Body of pancreas (tissue), 4 donors: ENCODE measurements at places on chromosomes 5 and 9.

DNA sequence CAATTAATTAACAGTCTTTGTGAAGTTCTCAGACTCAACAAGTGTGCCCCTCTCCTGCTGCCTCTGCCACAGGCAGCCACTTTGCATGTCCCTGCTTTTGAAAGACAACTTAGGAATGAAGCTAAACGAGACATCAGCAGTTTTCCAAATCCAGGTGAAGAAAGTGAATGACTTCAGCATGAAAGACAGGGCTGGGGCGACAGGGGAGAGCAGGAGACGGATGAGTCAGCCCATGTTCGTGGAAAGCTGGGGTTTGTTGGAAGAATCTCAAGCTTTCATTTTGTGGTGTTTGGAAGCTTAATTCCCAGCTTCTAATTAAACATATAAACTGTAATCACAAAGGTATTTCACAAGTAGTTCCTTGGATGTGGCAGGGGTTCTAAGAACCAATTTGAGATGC lies 207.8 kb upstream of the MAP3K1 start:
- no peak for DNase-seq

DNA sequence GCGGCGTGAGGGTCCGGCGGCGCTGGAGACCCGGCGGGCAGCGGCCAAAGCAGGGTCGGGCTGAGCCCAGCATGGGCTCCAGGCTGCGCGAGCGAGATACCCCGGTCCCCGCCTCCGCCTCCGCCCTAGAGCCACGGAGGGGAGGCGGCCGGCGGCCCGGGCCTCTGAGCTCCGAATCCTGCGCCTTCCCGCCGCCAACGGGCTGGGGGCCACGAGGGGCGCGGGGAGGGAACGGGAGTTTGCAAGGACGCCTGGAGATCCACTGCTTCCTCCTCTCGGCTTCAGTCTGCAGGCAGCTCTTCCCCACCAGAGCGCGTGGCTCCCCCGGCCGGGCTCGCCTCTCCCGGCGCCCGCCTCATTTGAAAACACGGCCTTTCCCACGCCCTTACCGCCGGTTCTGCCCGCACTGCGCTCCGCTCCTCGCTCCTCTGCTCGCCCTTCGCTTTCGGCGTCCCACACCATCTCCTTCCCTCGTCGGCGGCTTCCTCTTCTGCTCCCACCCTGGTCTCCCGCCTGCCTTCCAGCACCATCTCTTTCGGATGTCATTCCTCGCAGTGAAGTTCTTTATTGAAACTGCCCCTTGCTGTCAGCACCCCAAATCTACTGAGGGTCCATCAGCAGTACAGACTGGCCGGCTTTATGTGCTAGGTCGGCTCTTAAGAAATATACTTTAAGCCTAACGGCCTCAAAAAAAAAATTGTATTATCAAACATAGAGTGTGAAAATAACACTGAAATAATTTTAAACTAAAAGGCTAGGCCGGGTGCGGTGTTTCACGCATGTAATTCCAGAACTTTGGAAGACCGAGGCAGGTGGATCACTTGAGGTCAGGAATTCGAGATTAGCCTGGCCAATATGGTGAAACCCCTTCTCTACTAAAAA lies 105.0 kb upstream of the FAM120A start:
- DNase-seq: no peak

GRCh38 chr5:180143656-180144364 lies 65.2 kb downstream of the RASGEF1C start:
- DNase-seq: no peak

- DNase-seq: no peak
These were observed 12.8 kb upstream of the RXRA start for GRCh38 chr9:134313470-134313869.

- DNase-seq: no peak
These were observed 95.4 kb downstream of the MUSK start for GRCh38 chr9:110764006-110764405.

DNA sequence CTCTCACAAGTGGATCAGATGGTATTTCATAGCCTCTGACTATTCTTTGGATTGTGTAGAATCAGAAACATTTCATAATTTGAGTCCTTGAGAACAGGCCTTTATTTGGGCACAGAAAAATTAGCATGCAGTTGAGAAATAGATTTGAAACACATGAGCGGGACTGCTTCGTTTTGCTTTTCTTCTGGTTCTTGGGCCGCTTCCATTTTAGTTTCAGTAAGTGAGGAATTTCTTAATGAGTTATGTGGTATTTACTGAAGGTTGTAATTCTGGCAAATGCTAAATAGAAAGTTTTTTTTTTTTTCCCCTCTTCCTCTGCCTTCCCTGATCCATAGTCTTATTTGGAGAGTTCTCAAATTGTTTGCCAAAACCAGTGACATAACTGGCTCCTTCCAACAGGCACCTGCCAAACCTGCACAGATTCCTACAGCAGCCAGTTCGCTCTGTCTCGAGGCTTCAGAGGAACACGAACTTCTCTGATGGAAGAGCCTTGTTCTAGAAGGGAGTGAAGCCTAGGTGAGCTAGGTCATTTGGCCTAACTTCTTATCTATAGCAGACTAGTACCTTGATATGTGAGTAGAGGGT lies 71.2 kb upstream of the SLC28A3 start:
- no peak for DNase-seq
